ENCODE measurements at places on chromosomes 5 and 9.

DNA sequence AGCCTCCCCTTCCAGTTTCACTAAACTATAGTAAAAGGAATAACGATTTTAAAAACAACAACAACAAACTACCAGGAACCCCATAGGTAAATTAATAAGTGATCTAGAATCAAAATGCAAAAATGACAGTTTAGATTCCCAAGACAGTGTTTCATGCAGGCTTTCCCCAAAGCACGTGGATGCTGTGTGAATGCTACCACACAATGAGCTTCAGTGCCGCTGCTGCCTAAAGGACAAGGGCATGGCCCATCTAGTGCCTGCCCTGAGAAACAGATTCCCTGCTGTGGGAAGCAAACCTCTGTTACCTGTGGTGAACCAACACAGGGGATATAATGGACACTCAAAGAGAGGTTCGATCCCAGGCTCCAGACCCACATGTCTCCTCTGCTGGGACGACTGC lies 23.7 kb upstream of the CKMT2 start:
- DNase-seq = no peak

- DNase-seq = no peak
Observed at GRCh38 chr5:149951138-149951749, 6.7 kb upstream of the PDE6A start.

- no peak for DNase-seq
Observed at GRCh38 chr5:10599862-10600284, 36.0 kb downstream of the ANKRD33B start.

DNA sequence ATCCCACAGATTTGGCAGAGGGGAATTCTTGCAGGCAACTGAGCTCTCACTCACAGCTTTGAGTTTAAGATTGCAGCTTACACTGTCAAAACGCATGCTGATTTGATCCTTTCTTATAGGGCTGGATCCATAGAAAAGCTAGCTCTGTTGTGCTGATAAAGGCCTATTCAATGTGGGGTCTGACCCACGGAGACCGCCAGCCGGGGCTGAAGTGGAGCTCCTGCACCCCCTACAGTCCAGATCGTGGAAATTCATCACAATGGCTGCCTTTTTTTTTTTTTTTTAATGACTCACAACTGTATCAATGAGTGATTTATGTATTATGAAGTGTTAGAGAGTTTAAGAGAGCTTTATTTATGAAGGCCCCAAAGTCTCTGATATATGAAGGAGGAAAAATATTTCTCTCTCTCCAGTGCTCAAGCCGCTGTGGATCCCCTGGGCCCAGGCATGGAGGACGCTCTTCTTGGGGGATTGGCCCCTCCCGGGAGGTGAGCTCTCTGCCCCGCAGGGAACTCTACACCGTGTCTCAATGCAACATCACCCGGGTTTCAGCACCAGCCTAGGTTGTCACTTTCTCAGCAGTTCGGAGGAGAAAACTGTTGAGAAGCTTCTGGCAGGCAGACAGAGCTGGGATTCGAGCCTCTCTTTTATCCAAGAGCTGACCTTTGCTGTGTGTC lies 700.2 kb downstream of the IRX1 start:
- DNase-seq = no peak

All from activated CD4-positive, CD25-positive, alpha-beta regulatory T cell treated with anti-CD3 and anti-CD28 coated beads, Interleukin-2, amount 50 U/mL, for 72 hours (primary cell).